Hepatocyte (in vitro differentiated cells): ENCODE measurements at places on chromosomes 2 and 18. TPM values are rescaled to one million over a fixed set of nuclear protein-coding genes. Genes with fewer than 3 reads are reported as not detected.
A peak's percentile ranks its signal among the peaks of the same experiment; 100 is the strongest.

GRCh38 chr2:196284866-196285557 is 113.6 kb upstream of the STK17B start:
- peaks cover 13% of the 10 kb centered on the region for H3K4me1 ChIP-seq
- H3K27ac ChIP-seq = peak overlapping the region; percentile 15
- H3K36me3 ChIP-seq = no peaks in the 10 kb centered on the region
- no peaks in the 10 kb centered on the region for H3K27me3 ChIP-seq

DNA sequence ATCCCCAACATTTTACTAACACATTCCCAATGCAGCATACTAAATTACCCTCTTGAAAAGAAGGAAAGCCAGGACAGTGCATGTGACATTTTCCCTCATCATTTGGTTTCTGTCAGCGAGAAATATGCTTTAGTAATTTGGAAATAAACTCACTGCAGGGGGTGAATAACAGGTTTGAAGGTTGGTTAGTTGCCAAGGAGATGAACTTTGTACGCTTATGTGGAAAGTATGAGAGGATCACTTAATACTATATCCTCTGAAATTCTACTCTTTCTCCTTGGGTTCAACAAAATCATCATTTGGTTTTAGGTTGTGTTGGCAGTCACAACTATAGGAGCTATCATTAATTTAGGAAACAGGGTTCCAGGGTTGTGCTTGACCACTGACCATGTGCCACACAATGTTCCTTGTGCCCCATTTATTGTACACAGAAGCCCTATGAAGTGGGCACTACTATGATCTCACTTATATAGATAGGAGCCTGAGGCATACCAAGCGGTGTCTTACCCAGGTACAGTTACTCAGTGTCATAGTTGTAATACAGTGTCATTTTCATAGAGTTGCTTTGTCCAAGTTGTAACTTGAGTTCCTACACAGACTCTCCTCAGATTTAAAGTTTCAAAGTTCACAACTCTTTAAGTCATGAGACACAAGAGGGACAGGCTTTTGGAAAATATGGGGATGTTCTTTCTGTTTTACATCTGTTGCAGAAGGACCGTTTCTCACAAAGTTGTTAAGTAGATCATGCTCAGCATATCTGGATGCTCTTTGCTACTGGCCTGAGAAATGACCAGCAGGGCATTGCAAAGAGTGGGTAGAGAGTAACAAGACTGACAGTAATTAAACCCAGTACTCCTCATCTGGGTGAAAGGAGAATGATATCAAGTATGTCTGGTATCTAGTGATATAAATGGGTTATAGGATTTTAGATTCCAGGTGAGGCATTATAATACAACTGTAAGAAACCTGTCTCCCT is 91.8 kb downstream of the MAP4K4 start:
- no peaks in the 10 kb centered on the region for H3K36me3 ChIP-seq
- H3K27me3 ChIP-seq = no peaks in the 10 kb centered on the region
- H3K4me3 ChIP-seq = no peak overlapping the region

KCNF1 gene
- polyA plus RNA-seq = 0.87 and 2.5 TPM in 2 replicates

- DNase-seq = no peak
- H3K4me3 ChIP-seq = no peak overlapping the region
- H3K4me1 ChIP-seq = no peaks in the 10 kb centered on the region
- H3K36me3 ChIP-seq = no peaks in the 10 kb centered on the region
- no peaks in the 10 kb centered on the region for H3K27me3 ChIP-seq
Measured at GRCh38 chr2:186995092-186995491, 146.1 kb upstream of the ZSWIM2 start.

- H3K4me1 ChIP-seq = no peaks in the 10 kb centered on the region
- no peak for DNase-seq
Measured at GRCh38 chr2:149832324-149832723, 244.7 kb upstream of the MMADHC start.

KCNG2 gene
- 0.81 TPM in 1 of 2 replicates, not detected in the other for polyA plus RNA-seq

GRCh38 chr2:69576880-69577279 is 66.7 kb downstream of the AAK1 start:
- H3K4me3 ChIP-seq = no peak overlapping the region
- no peaks in the 10 kb centered on the region for H3K27me3 ChIP-seq
- peaks cover 6% of the 10 kb centered on the region for H3K4me1 ChIP-seq

GRCh38 chr18:24561369-24561965 is 101.0 kb downstream of the HRH4 start:
- no peaks in the 10 kb centered on the region for H3K36me3 ChIP-seq
- peak overlapping the region; percentile 36 for H3K27ac ChIP-seq
- H3K27me3 ChIP-seq = no peaks in the 10 kb centered on the region
- H3K4me1 ChIP-seq = peaks cover 7% of the 10 kb centered on the region
- DNase-seq = no peak

C2orf92 gene
- polyA plus RNA-seq = 4.5 and 7.2 TPM in 2 replicates

- H3K27ac ChIP-seq = no peak overlapping the region
- DNase-seq = no peak
- H3K36me3 ChIP-seq = no peaks in the 10 kb centered on the region
Measured at GRCh38 chr2:135190799-135191198, 138.7 kb downstream of the RAB3GAP1 start.

SLC9A2 gene
- 0.52 and 1.1 TPM in 2 replicates for polyA plus RNA-seq

CDH7 gene
- 3.7 and 5.1 TPM in 2 replicates for polyA plus RNA-seq
